ENCODE measurements at places on chromosomes 13 and 19.

DNA sequence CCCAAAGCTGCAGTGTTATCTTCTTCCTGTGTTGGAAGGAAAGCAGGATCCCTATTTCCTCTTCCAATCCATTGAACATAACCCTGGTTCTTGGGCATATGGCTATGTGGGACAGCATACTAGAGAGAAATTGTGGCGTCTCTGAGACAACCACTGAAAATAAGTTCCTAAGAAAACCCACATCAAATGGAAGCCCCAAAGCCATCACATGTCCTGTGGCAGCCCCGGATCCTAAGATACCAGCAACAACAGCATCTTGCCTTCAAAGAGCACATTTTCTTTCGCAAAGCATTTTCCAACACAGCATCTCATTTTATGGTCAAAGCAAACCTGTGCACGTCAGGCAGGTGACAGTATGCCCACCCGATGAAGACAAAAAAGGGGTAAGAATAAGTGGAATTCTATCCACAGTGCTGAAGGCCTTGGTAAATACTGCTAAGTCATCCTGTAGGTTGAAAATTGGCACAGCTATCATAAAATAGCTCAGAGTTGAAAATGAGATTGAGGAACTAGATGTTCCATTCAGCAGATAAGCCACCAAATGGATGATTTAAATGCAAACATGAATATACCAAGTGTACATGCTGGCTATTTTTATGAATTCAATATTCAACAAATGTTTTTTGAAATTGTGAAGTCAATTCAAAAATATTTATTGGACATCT, 232.2 kb downstream of the DLEU7 start:
- DNase-seq = no peak

GRCh38 chr13:109021558-109021957, 392.1 kb downstream of the MYO16 start:
- DNase-seq = no peak

GRCh38 chr19:1551068-1552040, 16.8 kb downstream of the MEX3D start:
- no peak for DNase-seq

DNA sequence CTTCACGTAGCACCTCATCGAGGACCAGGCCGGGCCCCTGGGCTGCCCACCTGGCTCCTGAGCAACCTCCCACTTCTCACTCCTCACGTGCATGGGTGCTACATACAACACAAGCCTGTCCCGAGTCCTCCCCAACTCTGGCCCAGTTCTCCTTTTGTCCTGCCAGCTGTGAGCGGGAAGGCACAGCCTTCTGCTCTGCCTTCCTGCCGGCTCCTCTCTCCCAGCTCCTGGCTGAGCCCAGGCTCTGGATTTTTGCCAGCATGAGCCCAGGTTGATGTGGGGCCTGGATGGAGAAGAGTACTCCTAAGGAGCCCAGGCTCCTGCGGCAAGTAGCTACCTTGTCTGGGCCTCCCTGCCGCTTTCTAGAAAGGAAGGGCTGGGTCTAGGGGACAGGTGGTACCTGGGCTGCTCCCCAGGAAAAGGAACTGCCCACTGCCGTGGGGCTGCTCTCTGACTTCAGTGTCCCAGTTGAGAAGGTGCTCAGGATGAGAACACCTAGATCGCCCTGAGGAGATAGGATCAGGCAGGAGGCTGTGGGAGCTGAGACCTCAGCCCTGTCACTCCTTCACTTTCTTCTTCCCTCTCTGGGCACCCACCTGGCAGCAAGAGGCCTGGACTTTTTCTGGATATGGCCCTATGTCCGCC, 23.6 kb downstream of the LYL1 start:
- no peak for DNase-seq

DNA sequence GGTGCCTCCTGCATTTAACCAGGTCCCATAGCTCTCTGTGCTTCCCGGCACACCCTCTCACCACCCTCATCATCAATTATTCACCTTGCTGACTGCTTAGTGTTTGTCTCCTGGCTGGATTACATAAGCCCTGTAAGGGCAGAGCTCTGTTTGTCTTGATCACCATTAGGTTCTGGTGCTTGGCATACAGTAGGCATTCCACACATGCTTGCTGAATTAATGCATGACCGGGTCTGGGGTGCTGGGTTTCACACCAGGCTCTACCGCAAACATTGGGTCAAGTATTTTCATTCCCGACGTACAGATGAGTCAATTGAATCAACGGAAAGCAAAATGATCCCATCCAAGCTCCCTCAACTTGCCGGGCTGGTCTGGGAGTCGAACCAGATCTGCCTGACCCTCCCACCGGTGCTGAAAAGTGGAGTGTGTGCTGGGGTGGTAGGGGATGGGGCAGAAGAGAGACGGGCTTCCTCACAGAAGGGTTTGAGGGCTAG, 28.5 kb downstream of the VAV1 start:
- no peak for DNase-seq

- DNase-seq = no peak
These were observed 476.5 kb downstream of the MYO16 start for GRCh38 chr13:109105899-109106298.

GRCh38 chr13:61880578-61881283, 465.1 kb upstream of the PCDH20 start:
- no peak for DNase-seq

GRCh38 chr19:51687791-51688670, 5.1 kb upstream of the SPACA6 start:
- DNase-seq = no peak

DNA sequence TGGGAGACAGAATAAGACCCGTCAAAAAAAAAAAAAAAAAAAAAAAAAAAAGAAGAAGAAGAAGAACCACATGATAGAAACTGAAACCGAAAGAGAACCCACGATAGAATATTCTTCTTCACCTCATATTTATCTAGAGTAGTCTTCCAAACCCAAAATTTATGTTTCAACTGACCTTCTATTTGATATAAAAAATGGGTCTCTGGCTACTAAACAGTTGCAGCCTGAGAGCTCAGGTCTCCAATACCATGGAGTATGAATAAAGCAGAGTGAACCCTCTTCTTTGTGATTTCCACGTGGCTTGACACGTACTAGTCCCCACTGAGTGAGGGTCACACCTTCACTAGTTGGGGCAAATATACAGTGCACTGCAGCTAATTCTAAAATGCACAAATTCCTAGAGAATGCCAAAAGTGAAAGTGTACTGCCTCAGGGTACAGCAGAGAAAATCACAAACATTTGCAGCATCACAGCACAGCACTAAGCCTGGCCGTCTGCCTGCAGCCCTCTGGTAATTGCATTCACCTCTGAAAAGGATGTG, 30.8 kb upstream of the RFC3 start:
- no peak for DNase-seq

DNA sequence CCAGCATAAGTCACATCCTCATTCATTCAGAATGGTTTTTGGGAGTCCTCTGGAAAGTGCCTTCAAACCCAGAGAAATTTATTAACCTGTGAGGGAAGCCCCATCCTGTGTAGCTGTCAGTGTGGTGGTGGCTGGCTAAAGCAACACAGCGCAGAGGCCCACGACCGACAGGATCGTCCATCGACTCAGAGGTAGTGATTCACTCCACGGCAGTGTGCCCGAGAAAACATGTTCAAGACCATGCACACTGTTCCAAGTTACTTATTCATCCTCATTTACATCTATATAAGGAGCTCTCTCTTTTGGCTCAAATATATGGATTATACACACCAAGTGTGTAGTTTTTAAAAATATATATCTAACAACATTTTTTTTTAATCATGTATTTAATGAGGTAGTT, 96.3 kb upstream of the SLC15A1 start:
- DNase-seq = no peak

All from stimulated activated CD8-positive, alpha-beta memory T cell treated with anti-CD3 and anti-CD28 coated beads, Interleukin-7, amount 100 ng/mL, for 1 hour (primary cell).